ENCODE measurements at places on chromosomes 7 and 10. TPM values are rescaled to one million over a fixed set of nuclear protein-coding genes. Genes with fewer than 3 reads are reported as not detected.

GRCh38 chr10:132132421-132132841 is 54.3 kb upstream of the DPYSL4 start:
- H3K36me3 ChIP-seq: no peaks in the 10 kb centered on the region
- H3K4me1 ChIP-seq: no peaks in the 10 kb centered on the region
- no peaks in the 10 kb centered on the region for H3K27me3 ChIP-seq
- no peak overlapping the region for H3K27ac ChIP-seq
- H3K4me3 ChIP-seq: no peak overlapping the region
- DNase-seq: no peak

- no peak overlapping the region for H3K4me3 ChIP-seq
- H3K36me3 ChIP-seq: no peaks in the 10 kb centered on the region
- no peaks in the 10 kb centered on the region for H3K27me3 ChIP-seq
- no peak overlapping the region for H3K27ac ChIP-seq
These were observed 5.6 kb upstream of the BPGM start for GRCh38 chr7:134640842-134641715.

DNA sequence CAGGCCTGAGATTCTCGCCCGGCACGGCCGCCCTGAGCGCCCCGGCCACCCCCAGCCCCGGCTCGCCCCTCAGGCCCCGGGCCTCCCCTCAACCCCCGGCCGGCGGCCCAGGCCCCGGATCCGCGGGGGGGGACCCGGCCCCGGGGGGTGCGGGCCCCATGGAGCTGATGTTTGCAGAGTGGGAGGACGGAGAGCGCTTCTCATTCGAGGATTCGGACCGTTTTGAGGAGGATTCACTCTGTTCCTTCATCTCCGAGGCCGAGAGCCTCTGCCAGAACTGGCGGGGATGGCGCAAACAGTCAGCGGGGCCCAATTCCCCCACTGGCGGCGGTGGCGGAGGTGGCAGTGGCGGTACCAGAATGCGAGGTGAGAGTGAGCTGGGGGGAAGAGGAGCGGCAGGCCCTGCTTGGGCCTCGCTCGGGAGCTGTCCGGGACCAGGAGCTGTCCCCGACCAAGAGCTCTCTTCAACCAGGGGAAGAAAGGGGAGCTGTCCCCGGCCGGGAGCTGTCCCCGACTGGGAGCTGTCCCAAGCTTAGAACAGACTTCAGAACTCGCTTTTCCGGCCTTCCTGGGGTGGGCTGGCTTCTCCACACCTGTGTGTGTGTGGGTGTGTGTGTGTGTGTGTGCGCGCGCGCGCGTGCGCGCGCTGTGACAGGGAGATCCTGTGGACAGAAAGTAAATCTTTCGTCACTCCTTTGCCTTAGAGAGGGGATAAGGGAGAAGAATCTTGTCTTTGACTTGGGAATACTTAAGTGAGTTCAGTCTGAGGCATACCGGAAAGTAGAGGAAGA is 510 bp downstream of the ZSWIM8 start:
- peak overlapping the region; percentile 91 for H3K27ac ChIP-seq
- no peaks in the 10 kb centered on the region for H3K4me1 ChIP-seq
- no peaks in the 10 kb centered on the region for H3K27me3 ChIP-seq
- no peak for DNase-seq
- peak overlapping the region; percentile 95 for H3K4me3 ChIP-seq

The CAV2 gene
- 33.3 TPM for total RNA-seq

DNA sequence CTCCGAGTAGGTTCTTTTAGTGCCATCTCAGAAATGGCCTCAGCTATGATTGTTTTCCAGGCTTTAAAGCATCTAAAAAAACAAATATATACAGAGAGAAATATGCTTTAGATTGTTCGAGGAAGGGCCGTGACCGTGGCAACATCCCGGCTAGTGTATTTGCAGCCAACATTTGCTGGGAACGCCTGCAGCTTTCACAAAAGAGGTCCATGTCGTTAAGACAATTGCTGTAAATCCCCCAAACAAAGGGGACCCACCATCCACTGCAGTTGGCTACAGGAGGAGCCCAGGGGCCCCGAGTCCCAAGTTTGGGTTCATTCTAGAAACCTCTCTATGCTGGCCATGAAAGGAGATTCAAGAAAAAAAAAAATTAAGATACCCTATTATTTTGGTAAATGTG is 152.8 kb upstream of the TCF7L2 start:
- no peak overlapping the region for H3K4me3 ChIP-seq
- H3K27ac ChIP-seq: no peak overlapping the region
- DNase-seq: no peak
- no peaks in the 10 kb centered on the region for H3K36me3 ChIP-seq
- H3K4me1 ChIP-seq: no peaks in the 10 kb centered on the region

The IFIT2 gene
- 1.5 TPM for total RNA-seq

The GLCCI1 gene
- 5.4 TPM for total RNA-seq

- H3K27ac ChIP-seq: no peak overlapping the region
- no peaks in the 10 kb centered on the region for H3K36me3 ChIP-seq
- H3K4me1 ChIP-seq: no peaks in the 10 kb centered on the region
- H3K27me3 ChIP-seq: no peaks in the 10 kb centered on the region
- no peak for DNase-seq
These were observed 35.6 kb downstream of the COL13A1 start for GRCh38 chr10:69837261-69837660.

Measured in uterus (tissue), 4 donors.